ENCODE measurements at places on chromosomes 7 and 10.

DNA sequence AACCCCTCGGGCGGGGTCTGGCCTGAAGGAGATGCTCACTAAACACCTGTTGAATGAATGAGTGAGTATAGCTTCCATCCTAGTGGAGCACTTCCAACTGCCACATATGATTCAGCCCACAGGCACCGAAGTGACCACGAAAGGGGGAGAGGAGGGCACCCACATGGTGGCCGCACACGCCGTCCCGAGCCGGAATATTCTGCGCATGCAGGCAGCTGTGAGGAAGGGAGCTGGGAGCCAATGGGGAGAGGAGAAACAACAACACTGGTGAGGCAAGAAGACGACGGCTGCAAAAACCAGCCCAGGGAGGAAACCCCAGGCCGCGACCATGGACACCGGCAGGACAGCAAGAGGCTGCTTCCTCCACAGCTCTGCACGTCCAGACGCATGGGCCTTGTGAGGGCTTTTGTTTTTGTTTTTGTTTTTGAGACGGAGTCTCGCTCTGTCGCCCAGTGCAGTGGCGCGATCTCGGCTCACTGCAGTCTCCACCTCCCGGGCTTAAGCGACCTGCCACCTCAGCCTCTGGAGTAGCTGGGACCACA is 67.1 kb upstream of the DNAAF5 start:
- no peak for DNase-seq

- no peak for DNase-seq
These were observed 80.9 kb downstream of the LRRC17 start for GRCh38 chr7:102993718-102994029.

GRCh38 chr7:74294191-74294998 is 5.2 kb downstream of the CLIP2 start:
- DNase-seq: no peak

DNA sequence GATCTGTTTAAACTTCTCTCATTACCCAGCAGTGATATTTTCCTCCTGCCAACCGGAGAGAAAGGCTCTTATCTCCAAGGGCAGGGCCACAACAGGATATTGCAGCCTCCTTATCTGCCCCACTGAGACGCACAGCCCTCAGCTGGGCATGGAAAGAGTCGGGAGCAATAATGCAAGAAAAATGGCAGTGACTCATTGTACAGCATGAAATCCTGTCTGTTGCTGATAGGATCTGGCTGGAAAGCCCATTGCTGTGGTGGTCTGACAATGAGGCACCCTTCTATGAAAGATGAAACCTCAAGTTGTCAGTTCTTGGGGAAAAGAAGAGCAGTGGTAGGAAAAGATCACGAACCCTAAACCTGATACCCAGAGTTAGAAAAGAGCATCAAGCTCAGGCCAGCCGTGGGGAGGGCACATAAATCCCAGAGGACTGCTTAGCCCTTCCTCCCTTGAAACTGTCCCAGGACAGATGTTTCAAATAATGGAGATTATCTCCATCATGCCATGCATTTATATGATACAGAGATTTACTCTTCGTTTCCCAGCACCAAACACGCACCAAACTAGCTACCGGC is 47.0 kb upstream of the FIGNL1 start:
- DNase-seq: no peak

DNA sequence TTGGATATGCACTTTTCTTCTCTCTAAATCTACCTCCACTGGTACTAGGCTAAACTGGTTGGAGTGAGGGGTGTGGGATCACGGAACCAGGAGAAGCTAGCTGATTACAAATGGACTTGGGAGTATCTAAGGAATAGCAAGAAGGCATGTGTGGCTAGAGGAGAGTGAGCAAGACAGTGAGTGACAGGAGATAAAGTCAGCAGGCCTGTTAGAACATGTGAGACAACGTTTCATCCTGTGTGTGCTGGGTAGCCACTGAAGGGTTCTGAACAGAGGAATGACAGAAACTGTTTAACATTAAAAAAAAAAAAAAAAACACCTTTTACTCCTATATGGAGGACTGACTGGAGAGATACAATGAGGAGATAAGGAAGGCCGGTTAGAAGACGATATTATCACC is 51.7 kb downstream of the ZNF438 start:
- DNase-seq: no peak

GRCh38 chr10:4982764-4983226 is 19.6 kb downstream of the AKR1C1 start:
- no peak for DNase-seq

GRCh38 chr7:23545493-23545892 is 13.7 kb upstream of the TRA2A start:
- DNase-seq: no peak

- peak; percentile 91 for DNase-seq
These were observed 41.2 kb upstream of the TNS3 start for GRCh38 chr7:47622946-47623640.

DNA sequence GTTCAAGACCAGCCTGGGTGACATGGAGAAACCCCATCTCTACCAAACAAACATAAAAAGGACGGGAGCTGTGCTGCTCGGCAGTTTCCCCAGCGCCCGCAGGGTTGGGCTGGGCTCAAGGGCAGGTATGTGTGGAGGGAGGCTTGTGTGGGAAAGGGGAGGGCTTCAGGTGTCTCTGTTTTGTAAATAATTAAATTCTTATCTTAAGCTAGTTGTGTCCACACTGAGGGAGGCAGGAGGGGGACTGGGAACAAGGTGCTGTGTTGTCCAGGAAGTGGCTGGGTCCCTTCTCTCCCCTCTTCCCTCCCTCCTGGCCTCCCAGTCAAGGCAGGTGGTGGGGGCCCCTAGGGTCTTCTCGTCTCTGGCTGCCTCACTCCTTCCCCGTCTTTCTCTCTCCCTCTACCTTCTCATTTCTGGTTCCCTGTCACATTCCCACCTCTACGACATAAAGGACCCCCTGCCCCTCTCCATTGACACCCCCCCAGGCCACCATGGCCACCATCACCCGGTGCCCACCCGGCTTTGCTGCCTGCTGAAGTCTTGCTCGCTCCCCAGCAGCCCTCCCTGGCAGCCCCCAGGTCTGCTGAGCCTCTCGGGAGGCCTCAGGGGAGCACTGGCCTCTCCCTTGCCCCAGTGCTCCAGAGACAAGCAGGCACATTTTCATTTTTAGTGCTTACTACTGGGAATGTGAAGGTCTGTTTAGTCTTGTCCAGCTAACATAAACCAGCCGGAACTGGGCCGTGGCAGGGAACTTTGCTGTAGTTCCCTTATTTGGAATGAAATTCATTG is 19.3 kb downstream of the NEURL1 start:
- DNase-seq: no peak

DNA sequence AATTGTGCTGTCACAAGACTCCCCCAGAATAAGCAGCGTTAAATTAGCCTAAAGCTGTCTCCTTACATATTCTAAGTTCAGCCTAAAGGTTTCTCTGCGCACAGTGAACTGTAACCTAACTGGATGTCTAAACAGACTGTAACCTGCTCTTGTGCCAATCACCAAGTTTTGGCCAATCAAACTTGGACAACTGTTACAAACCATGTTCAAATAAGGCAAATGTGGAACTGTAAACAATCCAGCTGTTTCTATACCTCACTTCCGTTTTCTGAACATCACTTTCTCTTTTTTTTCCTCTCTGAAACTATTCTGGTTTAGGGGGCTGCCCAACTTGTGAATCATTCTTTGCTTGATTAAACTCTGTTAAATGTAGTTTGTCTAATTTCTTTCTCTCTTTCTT is 252.2 kb upstream of the HABP2 start:
- DNase-seq: no peak
